ENCODE measurements at places on chromosomes 3 and 15. TPM values are rescaled to one million over a fixed set of nuclear protein-coding genes. Genes with fewer than 3 reads are reported as not detected.

Gene UBAP1L
- total RNA-seq: 2.8 TPM

Gene KLF15
- not detected for total RNA-seq

Gene AZI2
- total RNA-seq: 255 TPM

Gene SLC51A
- not detected for total RNA-seq

Gene CCDC80
- 325 TPM for total RNA-seq

Gene CTSH
- total RNA-seq: 3.9 TPM

Gene DCP1A
- total RNA-seq: 10.7 TPM

Gene LRRC58
- 26.5 TPM for total RNA-seq

Gene ANKUB1
- not detected for total RNA-seq

Gene THRB
- not detected for total RNA-seq

Gene GPR87
- 0.09 TPM for total RNA-seq

Gene CHRD
- total RNA-seq: 0.55 TPM

Gene FBXO40
- not detected for total RNA-seq

Gene ATP13A5
- not detected for total RNA-seq

Gene POMGNT2
- 12.2 TPM for total RNA-seq

Gene VGLL3
- total RNA-seq: 19.3 TPM

Gene RNF13
- 39.8 TPM for total RNA-seq

Gene SNUPN
- 28.1 TPM for total RNA-seq

Gene RBPMS2
- total RNA-seq: not detected

Gene ITGB5
- total RNA-seq: 663 TPM

Gene ISL2
- total RNA-seq: 1.8 TPM

Gene GOLGA6L4
- total RNA-seq: 0.78 TPM

Gene GPR27
- total RNA-seq: not detected

Gene NRG4
- total RNA-seq: under 0.01 TPM

Gene MGLL
- 8.9 TPM for total RNA-seq

Gene ALG1L2
- 0.55 TPM for total RNA-seq

All from smooth muscle cell of the umbilical artery (primary cell).